ENCODE measurements at places on chromosomes 6 and 20.

- H3K4me3 ChIP-seq = no peak overlapping the region
- H3K27ac ChIP-seq = no peak overlapping the region
- peaks cover 83% of the 10 kb centered on the region for H3K27me3 ChIP-seq
- no peak for DNase-seq
Measured at GRCh38 chr6:17276766-17277165, 4.4 kb upstream of the RBM24 start.

GRCh38 chr6:1738558-1739081 is 128.9 kb downstream of the FOXC1 start:
- no peaks in the 10 kb centered on the region for H3K27me3 ChIP-seq
- peaks cover 2% of the 10 kb centered on the region for H3K36me3 ChIP-seq
- H3K4me1 ChIP-seq = no peaks in the 10 kb centered on the region
- H3K4me3 ChIP-seq = no peak overlapping the region
- no peak for DNase-seq

DNA sequence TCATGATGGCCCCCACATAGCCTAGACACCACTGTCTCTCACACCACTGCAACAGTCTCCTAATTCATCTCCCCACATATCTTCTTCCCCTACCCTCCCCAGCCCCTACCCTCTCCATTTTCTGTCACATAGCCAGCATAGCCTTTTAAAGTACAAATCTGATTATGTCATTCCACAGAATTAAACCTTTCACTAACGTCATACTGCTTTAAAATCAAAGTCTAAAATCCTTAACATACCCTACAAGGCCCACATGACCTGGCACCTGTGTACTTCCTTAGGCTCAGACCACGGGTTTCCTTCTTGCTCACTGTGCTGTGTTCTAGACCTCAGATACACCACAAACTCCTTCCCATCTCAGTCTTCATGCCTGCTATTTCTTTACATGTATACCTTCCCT is 5.9 kb downstream of the OSTM1 start:
- H3K36me3 ChIP-seq = peaks cover 6% of the 10 kb centered on the region
- H3K4me1 ChIP-seq = peaks cover 19% of the 10 kb centered on the region
- H3K4me3 ChIP-seq = no peak overlapping the region

- peak overlapping the region; percentile 67 for H3K27ac ChIP-seq
- peaks cover under 1% of the 10 kb centered on the region for H3K27me3 ChIP-seq
- H3K4me1 ChIP-seq = peaks cover 20% of the 10 kb centered on the region
Measured at GRCh38 chr6:90098001-90098531, 198.6 kb downstream of the BACH2 start.

Measured in central memory CD8-positive, alpha-beta T cell (primary cell).